ENCODE measurements at places on chromosomes 12 and 14.

DNA sequence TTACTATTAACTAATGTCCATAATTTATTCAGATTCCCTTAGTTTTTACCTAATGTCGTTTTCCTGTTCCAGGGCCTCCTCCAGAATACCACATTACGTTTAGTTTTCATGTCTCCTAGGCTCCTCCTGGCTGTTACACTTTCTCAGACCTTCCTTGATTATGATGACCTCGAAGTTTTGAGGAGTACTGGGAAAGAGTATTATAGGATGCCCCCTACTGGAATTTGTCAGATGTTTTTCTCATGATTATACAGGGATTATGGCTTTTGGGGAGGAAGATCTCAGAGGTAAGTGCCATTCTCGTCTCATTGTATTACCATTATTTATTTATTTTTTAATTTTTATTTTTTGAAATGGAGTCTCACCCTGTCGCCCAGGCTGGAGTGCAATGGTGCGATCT is 17.7 kb upstream of the C1S start:
- DNase-seq = no peak

DNA sequence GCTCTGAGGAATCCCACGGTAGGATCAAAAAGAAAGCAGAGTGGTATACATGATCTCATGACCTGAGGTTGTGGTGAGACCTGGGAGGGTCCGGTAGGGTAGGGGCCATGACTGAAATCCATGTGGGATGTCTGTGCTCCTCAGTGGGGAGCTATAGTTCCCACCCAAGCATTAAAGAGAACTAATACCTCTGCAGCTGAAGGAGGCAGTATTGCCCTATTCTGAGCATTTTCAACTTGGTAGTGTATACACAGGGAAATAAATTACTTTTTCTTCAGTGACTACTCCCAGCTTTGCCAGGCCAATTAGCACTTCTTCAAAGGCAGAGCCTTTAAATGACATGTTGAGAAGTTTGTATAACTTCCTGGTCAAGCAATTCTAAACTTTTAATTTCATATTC is 613.8 kb downstream of the KCNH5 start:
- DNase-seq = no peak

DNA sequence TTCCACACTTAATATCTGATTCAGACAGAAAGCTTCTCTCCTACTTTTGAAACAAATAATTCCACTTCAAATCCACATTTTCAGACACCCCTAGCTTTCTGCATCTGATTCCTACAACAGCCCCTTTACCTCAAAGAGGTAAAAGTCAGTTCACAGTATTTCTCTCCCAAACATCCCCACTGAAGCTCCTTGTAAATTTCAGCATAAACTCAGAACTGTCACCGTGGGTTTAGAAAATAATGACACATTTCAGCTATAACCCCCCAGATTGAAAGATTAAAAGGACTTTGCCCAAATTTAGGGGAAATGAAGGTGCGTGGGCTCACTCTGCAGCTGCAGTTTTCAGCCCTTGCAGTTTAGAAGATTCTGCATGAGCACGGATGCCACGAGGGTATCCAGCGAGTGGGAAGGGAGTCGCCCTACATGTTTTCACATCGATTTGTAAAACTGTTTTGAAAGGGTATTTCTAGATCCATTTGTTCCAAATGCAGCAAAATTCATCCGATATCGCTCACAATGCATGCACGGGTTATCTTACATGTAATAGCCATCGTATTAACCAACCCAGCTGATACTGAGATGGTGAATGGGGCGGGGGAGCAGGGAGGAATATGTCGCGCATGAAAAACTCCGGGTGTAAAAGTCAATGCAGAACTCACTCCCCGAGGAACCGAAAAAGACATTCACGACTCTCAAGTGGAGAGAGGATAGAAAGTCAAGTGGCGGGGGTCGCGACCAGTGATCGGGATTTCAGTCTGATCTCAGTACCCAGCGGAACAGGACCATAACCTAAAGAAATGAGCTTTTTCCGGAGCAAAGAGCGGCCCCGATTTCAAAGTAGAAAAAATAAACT is 5.0 kb upstream of the CCND2 start:
- DNase-seq = no peak

DNA sequence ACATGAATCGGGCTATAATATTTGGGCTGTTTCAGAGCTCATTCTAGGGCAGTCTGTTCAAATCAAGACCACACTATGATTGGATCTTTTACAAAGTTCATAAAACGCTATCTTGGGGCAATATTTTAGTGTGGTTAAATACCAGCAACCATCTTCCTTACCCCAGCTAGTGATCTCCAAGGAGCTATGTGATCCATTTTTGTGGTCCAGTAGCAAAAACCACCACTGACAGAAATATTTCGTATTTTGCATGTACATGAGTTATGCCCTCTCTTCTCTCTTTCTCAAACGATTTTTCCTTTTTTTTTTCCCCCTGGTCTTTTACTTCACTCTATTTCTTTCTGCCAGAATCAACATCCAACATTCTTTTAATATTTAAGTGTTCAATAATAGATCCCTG is 280.6 kb upstream of the KITLG start:
- DNase-seq = no peak

DNA sequence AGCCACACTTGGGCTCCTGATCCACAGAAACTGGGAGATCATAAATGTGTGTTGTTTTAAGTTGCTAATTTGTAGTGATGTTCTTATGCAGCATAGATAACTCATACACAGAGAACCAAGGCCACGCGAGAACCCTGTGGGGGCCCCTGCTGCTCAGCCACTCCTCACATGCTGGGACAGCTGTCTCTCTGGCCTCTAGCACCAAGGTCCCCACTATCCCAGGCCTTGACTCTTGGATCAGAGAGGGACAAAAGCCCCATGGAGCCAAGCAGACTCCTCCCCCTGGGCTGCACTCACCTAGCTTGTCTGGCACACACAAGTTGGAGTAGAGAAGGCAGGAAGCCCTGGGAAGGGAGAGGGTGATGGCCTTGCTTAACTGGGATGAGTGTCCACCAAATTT is 11.3 kb downstream of the PLD4 start:
- no peak for DNase-seq

DNA sequence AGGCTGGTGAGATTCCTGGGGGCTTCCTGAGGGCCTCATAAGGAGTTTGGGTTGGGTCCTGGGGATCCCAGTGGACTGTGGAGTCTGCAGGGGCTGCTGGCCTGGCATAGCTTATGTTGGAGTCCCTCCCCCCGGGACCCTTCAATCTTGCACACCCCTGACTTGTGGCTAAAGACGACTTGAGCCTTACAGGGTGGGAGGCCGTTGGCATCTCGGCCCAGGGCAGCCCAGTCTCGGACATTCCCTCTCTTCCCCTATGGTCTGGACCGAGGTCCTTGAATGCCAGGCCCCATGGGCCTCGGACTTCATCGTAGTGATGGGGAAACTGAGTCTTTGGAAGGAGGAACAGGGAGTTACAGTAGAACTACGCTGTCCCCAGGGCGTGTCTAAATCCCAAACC is 12.5 kb downstream of the RTL1 start:
- DNase-seq = no peak

DNA sequence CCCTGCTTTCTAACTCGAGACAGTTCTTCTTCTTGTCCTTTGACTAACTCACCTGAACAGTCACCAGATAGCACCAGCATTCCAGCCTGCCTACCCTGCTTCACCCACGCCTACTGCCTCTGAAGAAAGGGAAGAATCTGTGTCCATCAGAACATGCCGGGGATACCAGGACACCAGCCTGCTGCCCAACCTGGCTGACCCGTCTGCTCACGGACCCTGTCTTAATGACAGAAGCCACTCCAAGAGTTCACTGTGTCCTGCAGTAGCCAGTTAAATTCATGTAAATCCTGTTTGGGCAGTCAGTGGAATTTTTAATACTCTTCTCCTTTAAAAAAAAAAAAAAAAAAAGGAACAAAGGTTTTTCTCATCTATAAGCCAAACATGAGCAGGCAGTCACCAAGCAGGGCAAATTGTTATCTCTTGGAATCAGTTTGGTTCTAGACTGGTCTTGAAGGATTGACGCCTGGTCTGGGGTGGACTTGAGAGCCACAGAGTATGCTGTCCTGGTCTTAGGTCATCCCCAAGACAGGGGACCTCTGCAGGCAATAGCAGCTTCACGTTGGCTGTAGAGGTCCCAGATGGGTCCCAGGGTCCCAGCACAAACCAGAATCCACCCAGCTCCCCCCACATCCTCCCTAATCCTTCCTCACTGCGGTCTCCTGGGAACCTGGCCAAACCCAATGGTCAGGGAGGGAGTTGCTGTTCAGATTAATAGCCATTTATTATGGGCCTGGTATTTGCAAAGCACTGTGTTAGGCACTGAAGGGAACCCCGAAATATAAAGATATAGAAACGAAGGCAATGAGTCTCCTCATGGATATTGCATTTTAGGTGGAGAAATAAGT is 181.1 kb upstream of the HIF1A start:
- no peak for DNase-seq

DNA sequence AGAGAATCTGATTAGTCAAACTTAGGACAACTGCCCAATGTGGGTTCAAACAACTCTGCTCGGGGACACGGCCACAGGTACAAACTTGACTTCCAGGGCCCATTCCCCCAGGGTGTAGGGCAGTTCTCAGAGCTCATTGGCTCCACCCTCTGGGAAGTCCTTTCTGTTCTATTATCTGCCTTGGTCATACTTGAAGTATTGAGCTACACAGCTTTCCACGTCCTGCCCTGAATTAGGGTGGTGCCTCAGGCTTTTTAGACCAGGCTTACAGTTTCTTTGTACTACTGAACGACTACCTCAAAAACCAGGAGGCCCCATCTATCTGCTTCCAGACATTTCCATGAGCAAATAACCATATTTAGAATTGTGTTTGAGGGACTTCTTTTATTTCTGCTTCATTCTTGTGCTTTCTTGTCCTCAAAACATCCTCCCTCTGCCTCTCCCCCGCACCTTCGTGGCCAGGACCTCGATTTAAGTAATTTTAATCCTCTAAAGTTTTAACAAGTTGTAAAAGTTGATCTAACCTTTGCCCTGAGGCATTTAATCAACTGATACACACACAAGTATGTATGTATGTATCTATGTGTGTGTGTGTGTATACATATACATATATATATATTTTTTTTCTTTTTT is 281.7 kb upstream of the AMIGO2 start:
- DNase-seq = peak; percentile 16

- DNase-seq = no peak
Measured at GRCh38 chr12:30012816-30013450, 229.2 kb upstream of the TMTC1 start.

GRCh38 chr12:52690351-52691075 is 10.3 kb upstream of the KRT1 start:
- DNase-seq = no peak

- no peak for DNase-seq
Measured at GRCh38 chr12:19222558-19222957, 93.0 kb downstream of the PLEKHA5 start.

GRCh38 chr12:131747276-131748177 is 36.6 kb downstream of the SFSWAP start:
- DNase-seq = no peak

GRCh38 chr12:111283966-111284365 is 84.9 kb downstream of the PHETA1 start:
- no peak for DNase-seq

DNA sequence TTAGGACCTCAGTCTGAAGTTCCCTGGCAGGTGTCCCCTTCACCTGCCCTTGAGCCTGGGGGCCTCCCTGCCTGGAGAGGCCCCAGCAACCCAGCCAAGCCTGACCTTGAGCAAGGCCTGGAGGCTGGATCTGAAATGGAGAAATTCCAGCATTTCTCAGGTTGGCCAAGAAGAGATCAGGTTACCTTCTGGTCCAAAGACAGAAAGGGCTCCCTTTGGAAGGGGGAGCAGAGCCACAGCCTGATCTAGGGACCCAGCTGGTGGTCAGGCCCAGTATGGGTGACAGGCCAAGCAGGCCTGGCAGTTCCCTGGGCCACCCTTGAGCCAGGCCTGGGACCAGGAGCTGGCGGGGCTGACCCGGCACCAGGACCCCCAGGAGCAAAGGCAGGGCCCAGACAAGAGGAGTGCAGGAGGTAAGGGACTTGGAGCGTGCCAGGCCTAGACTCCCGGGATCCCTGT is 82.8 kb downstream of the TNFAIP2 start:
- no peak for DNase-seq

DNA sequence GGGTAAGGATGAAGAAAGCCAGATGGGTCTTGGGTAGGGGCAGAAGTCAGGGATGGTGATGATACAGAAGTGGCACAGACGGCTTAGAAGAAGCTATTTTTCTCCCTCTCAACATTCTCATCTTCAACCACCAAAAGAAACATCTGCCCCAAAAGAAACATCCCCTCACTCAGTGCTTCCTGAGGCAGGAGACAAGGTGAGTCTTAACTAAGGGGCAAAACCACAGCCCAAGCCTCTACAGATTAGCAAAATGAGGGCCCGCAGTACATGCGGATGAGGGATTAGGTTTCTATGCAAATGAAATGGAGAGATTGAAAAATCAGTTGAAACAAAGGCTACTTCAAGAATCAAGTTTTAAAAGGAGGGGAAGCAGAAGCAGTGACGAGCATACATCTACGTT is 241.3 kb upstream of the CCDC196 start:
- no peak for DNase-seq

- DNase-seq = no peak
Measured at GRCh38 chr12:106248312-106248845, 559 bp upstream of the CKAP4 start.

GRCh38 chr14:39704594-39704993 is 272.4 kb upstream of the FBXO33 start:
- no peak for DNase-seq

- DNase-seq = no peak
Measured at GRCh38 chr14:105165134-105165704, 3.4 kb downstream of the JAG2 start.

DNA sequence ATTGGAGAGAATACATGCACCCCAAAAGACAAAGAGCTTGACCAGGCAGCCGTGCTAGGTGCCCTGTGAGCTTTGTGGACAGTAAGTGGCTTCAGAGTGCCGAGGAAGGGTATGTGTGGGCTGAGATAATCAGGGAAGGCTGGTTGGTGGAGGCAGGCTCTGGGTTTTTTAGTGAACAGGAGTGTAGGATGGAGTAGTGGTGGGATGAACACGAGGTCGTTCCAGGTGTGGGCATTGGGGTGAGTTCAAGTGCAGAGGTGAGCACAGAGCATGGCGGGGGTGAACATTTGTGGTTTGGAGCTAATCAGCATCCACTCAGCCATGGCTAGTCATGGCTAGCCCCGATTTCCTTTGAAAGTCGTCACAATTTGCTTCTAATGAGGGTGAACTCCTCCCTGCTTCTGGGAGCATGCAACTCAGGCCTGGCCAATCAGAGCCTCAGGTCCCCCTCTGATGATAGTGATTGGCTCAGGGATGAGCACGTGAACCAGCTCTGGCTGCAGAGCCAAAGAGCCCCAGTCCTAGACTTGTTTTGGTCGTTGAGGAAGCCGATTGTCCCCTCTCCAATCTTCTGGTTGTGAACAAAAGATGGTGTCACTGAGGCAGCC is 40.7 kb upstream of the TCL1B start:
- DNase-seq = no peak

DNA sequence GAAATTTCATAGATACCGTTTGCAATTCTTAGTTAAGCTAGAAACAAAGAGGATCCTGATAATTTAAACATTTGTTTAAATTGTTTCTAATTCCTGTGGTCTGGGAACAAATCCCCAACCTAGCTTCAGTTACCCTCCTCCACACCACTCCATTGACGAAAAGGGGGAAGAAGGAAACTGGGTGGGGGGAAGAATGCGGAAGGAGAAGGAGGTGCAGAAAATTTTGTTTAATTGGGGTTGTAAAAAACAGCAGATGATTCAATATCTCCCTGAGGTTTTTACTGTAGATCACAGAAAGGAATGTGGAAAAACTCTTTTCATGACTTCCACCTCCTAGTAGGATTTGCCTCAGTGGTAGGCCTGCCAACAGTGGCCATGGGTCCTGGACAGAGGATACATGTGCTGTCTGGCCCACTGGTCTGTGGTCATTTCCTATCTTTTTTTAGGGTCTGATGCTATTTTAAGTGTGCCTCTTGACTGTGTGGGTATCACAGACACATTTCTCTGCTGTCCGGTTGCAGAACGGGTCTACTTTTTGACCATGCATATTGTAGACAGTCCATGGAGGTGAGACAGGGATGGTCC is 122.9 kb upstream of the PCED1B start:
- DNase-seq = no peak

All from GM12864 (cell line).